ENCODE measurements at places on chromosomes 7 and 10.

DNA sequence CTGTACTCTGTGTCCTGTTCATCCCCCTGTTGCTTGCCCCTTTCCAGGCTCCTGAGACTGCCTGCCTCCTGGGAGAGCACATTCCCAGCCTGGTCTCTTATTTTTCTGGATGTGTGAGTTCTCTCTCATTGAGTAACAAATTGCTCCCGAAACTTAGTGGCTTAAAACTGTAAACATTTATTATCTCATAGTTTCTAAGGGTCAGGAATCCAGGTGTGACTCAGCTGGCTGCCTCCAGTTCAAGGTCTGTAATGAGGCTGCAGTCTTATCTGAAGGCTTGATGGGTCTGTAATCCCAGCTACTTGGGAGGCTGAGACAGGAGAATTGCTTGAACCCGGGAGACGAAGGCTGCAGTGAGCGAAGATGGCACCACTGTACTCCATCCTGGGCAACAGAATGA lies 53.6 kb upstream of the PRR15 start:
- no peak for DNase-seq

DNA sequence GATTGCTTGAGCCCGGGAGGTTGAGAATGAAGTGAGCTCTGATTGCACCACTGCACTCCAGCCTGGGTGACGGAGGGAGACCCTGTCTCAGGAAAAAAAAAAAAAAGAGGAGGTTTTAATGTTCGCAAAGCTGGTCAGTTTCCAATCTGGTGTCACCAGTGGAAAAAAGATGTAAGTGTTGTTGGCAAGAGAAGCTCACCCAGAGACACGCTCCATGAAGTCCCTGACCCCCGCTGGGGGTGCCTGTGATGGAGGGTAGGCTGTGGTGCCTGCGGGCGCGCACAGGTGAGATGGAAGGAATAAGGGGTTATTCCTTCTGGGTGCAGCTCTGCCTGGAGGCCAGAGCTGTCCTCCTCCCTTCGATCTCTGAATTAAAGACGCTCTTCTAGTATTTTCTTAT lies 122.7 kb downstream of the CUX1 start:
- DNase-seq = no peak

GRCh38 chr7:130831817-130832481 lies 97.9 kb upstream of the KLF14 start:
- no peak for DNase-seq

- DNase-seq = no peak
Measured at GRCh38 chr7:26664735-26665416, 199.5 kb downstream of the SKAP2 start.

DNA sequence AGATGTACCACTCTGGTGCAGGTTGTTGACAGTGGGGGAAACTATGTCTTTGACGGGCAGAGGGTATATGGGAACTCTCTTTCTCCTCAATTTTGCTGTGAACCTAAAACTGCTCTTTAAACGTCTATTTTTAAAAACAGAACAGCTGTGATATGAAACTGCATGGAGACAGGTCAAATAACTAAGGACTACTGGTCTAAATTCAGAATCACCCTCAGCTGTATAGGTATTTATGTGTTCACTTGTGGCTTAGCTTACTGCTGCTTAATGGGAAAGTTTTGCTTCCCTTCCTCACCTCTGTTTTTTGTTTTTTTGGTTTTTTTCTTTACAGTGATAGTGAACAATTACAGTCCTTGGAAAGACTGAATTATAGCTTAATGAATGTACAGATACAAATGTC lies 86.9 kb upstream of the STRIP2 start:
- no peak for DNase-seq

GRCh38 chr10:16986406-16987205 lies 143.0 kb downstream of the CUBN start:
- DNase-seq = no peak

All from tibial nerve (tissue), 4 donors.